Renal cortex interstitium (tissue), 15 donors: ENCODE measurements at places on chromosomes 13 and 19.

DNA sequence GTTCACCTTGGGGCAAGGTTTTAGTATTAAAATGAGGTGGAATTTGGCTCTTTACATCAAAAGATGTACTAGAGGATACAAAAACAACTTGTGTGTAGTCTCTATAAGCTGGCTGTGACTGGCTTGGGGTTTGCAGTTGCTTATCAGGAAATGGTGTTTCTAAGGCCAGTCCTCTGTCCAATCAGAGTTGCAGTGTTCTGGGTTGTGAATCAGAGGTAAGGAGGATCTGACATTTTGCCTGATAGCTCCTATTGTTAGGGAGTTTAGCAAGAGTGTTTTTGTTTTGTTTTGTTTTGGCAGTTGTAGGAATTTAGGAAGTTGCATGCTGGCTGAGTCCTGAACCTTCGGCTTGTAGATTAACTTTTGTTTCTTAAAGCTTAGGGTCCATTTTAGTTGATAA is 20.1 kb upstream of the ESD start:
- DNase-seq, result no peak

DNA sequence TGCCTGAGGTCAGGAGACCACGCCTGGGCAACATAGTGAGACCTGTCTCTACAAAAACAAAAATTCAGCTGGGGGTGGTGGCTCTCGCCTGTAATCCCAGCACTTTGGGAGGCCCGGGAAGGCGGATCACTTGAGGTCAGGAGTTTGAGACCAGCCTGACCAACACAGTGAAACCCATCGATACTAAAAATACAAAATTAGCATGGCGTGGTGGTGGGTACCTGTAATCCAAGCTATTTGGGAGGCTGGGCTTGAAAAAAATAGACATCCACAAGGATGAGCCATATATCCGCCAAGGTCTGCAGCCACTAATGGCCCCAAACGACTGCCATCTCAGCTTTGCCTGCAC is 3.1 kb downstream of the RPS16 start:
- DNase-seq, result no peak

GRCh38 chr13:73618275-73618865 is 515.8 kb downstream of the KLF12 start:
- peak; percentile 48 for DNase-seq

DNA sequence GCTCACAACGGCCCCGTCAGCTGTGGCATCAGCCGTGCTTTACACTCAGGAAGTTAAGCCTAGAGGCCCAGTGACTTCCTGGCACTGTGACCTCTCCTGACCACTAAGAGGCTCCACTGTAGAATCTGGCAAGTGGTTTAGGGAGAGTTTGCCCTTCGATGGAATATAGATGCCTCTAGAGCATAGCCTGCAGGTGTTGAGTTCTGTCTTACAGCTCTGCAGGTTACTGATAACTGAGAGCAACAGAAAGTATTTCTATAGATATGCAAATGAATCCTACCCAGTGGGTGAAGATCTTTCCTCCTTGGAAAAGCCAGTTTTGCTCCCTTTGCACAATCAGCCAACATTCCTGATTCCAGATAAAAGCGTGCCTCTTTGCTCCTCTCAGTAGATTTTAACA is 35.8 kb downstream of the ATP12A start:
- no peak for DNase-seq

GRCh38 chr13:111431206-111431605 is 110.8 kb downstream of the TEX29 start:
- no peak for DNase-seq

GRCh38 chr19:7869453-7869909 is 4.7 kb downstream of the PRR36 start:
- no peak for DNase-seq

- DNase-seq, result no peak
Measured at GRCh38 chr13:97308735-97309429, 86.7 kb downstream of the MBNL2 start.
